ENCODE measurements at places on chromosomes 16 and 17.

DNA sequence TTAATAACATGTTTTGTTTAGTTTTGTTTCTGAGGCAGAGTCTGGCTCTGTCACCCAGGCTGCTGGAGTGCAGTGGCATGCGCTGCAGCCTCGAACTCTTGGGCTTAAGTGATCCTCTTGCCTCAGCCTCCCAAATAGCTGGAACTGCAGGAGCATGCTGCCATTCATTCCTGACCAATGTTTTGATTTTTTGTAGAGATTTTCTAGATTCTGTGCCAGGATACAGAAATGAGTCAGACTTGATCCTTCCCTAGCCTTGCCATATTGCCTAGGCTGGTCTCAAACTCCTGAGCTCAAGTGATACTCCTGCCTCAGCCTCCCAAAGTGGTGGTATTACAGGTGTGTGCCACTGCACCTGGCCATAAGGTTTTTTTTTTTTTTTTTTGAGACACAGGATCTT lies 17.7 kb downstream of the TAOK1 start:
- no peak for DNase-seq

GRCh38 chr17:10785295-10785694 lies 18.6 kb downstream of the TMEM238L start:
- no peak for DNase-seq

GRCh38 chr16:80580109-80580832 lies 39.5 kb downstream of the DYNLRB2 start:
- DNase-seq: no peak

DNA sequence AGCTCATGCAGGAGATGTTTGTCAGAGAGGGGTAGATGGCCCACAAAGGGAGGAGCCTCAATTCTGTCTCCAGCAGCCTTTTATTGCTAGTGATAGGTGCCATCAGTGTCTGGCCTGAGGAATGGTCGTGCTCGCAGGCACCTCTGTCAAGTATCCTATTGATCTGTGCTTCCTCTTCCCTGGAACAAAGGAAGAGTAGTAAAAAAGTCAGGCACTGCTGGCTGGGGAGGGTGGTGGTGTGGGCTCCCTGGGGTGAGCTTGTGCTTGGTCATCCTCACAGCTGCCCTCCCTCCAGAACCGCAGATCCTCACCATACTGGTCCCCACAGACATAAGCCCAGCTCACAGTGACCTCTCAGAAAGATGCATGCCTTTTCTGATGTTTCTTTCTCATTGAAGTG lies 15.0 kb upstream of the SALL1 start:
- DNase-seq: no peak

DNA sequence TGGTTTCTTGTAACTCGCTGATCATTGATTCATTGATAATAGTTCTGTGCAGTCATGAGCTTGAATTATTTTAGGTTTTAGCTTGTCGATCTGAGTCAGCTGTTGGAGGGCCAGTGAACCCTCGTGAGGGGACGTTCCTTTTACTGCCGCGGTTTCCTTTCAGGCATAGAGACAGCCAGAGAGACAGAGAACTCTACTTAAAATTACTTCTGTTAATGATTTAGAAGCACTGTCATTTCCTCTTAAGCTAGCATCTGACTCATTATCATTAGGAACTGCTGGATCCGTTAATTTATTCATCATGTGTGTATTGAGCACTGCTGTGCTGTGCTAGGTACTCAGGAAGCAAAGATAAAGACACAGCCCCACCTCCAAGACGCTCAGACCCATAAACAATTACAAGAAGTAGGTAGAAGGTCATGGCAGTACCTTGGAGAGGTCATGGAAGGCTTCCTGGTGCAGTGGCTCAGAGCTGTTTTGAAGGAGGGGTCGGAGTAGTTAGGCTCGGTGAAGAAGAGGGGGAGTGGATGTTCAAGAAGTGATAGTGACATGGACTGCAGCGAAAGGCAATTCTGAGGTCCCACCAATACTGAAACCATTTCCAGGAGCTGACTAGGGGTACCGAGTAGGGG lies 3.3 kb downstream of the PGS1 start:
- DNase-seq: no peak

DNA sequence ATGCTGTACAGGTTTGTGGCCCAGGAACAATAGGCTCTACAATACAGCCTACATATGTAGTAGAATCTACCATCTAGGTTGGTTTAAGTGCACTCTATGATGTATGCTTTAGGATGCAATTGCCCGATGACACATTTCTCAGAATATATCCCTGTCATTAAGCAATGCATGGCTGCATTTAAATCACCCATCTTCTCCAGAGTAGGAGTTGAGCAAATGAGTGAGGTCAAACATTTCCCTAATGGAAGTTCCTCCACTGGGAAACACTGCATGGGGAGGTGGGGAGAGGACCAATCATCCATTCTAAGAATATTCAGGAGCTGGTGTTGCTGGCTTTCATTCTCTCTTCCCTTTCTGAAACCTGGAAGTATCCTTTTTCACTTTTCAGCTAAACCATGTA lies 2.0 kb upstream of the PCTP start:
- DNase-seq: no peak

DNA sequence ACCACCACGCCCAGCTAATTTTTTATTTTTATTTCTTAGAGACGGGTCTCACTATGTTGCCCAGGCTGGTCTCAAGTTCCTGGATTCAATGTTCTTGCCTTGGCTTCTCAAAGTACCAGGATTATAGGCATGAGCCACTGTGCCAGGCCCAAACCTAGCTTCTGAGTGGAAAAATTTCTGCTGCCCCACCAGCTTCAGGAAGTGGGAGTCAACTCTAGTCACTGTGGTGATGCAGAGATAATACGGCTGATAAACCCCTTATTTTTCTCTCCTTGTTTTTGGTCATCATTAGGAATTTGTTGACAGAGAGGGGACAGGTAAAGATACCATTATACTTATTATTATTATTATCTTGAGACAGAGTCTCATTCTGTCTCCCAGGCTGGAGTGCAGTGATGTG lies 27.8 kb upstream of the PHOSPHO1 start:
- DNase-seq: no peak

- no peak for DNase-seq
These were observed 12.4 kb upstream of the KCNG4 start for GRCh38 chr16:84252184-84252583.

- peak; percentile 44 for DNase-seq
These were observed 90.9 kb downstream of the MYH11 start for GRCh38 chr16:15765880-15766279.

DNA sequence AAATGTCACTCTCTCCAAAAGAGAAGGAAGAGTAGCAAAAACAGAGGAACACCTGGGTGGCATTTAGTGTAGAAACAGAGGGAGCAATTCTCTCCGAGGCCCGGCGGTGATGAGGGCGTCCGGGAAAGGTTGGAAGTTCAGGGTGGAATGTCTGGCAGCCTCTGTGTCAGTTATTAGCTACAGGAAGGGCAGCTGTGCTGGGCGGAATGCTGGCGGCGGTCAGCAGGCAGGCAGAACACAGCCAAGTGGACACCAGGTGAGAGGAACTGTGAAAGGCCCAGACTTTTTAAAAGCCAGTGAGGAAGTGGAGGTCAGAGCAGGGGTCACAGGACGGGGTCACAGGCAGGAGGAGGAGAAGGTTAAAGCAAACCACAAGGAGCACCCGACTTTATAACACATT lies 238.1 kb downstream of the NTN1 start:
- DNase-seq: no peak

GRCh38 chr16:8872967-8873865 lies 4.4 kb upstream of the CARHSP1 start:
- no peak for DNase-seq

GRCh38 chr17:17079761-17080160 lies 37.5 kb downstream of the MPRIP start:
- no peak for DNase-seq

GRCh38 chr16:82633964-82634600 lies 7.3 kb downstream of the CDH13 start:
- DNase-seq: no peak

- peak; percentile 75 for DNase-seq
These were observed at the start of gene FAM171A2 for GRCh38 chr17:44363613-44364159. Gene FAM171A2 (minus strand): TSS chr17:44363853. CDS start chr17:44363714, 139 bp downstream.

- DNase-seq: no peak
These were observed 81.0 kb downstream of the VPS53 start for GRCh38 chr17:633641-634101.

DNA sequence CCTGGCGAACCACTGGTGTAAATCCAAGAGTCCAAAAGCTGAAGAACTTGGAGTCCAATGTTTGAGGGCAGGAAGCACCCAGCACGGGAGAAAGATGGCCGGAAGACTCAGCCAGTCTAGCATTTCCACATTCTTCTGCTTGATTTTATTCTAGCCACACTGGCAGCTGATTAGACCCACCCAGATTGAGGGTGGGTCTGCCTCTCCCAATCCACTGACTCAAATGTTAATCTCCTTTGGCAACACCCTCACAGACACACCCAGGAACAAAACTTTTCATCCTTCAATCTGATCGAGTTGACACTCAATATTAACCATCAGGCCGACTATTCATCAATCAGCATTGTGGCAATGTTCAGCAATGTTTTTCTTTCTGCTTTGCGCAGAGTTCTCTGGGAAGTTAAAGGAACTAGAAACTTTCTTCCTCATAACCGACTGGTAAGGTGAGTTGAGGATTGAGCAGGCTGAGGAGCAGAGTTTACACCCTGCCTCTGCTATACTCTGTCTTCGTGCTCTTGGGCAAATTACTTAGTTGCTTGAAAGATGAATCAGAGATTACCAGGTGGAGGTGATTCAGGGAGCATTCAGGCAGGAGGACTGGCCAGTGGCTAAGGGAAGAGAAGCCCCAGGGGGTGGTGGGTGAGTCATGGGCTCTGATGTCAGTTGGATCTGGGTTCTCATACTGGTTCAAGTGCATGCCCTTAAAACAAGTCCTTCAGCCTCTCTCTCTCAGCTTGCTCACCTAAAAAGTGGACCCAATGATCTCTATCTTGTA lies 28.2 kb upstream of the BRD7 start:
- no peak for DNase-seq

DNA sequence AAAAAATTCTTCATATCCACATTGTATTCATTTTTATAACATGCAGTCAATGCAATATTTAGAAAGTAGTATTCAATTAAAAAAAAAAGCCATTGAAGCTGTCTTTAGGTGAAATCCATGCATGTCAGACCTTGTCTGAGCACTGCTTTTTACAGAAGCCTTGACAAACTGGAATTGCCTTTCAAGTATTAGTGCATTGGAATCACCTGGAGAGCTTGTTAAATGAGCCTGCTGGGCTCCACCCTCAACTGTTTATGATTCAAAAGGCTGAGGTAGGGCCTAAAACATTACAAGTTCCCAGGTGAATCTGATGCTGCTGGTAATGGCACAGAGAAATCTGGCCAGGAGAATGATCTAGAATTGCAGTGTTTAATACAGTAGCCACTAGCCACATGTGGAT lies 85.8 kb downstream of the HIC1 start:
- no peak for DNase-seq

GRCh38 chr16:75746359-75746758 lies 20.1 kb upstream of the CPHXL start:
- DNase-seq: no peak

- DNase-seq: no peak
These were observed 78.7 kb downstream of the LITAF start for GRCh38 chr16:11507991-11508390.

DNA sequence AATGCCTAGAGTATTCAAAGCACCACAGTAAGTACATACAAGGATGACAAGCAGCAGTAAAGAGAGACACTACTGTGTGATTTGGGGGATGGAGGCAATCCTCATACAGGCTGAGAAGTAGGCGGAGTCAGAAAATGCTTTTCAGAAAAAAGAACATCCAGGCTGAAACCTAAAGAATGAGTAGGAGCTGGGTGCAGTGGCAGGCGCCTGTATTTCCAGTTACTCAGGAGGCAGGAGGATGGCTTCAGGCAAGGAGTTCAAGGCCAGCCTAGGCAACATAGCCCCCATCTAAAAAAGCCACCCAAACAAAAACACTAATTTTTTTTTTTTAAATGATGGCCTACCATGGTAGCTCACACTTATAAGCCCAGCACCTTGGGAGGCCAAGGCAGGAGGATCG lies 10.3 kb downstream of the KANSL1 start:
- DNase-seq: no peak

DNA sequence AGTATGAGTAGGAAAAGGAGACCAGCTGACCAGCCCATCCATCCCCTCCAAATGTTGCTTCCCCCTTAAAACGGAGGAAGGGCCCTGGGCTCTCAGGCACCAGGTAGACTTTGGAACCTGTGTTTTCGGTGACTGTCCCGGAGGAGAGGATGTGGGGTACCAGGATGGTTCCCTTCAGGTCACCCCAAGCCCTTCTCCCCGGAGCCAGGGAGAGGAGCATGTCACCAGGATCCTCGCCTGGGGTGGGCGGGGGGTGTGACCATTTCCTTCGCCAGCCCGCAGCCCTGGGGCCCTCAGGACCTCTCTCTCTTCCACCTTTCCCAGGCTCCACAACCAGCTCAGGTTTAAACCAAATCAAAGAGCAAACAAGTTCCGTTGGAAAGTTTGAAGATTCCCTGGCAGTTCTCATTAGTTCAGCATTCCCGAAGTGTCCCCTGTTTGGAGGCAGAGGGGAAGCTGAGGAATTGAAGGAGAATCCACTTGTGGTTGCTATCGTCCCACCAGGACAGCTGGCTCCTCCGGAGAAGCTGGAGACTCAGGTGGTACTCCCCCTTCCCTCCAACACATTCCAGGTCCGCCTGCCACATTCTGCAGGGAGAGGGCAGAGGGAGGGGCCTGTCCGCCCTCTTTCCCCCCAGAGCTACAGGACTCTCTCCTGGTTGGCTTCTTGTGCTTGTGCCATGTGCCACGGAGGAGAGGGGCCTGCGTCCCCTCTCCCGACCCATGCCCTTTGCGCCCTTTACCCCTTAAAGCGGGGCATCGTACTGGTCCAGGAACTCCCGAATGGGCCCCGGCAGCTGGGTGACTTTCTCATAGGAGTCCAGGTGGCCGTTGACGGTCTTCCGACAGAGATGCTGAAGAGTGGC lies 2.0 kb downstream of the SOCS3 start:
- no peak for DNase-seq

Data from memory B cell (primary cell).